ENCODE measurements at places on chromosomes 2 and 18. TPM values are rescaled to one million over a fixed set of nuclear protein-coding genes. Genes with fewer than 3 reads are reported as not detected.

Gene TRIM43B
- not detected for total RNA-seq

Gene SMAD7
- total RNA-seq: 20.7 TPM

Gene KLHL30
- 0.18 TPM for total RNA-seq

Gene ACMSD
- total RNA-seq: not detected

Measured in A549 treated with Mapracorat at 1 μM for 4 hours (cell line).